Mucosa of descending colon (tissue), 3 donors: ENCODE measurements at places on chromosomes 7 and 10. TPM values are rescaled to one million over a fixed set of nuclear protein-coding genes. Genes with fewer than 3 reads are reported as not detected.
A peak's percentile ranks its signal among the peaks of the same experiment; 100 is the strongest.

CH25H gene
- 1.2 TPM for total RNA-seq

HSPA12A gene
- total RNA-seq: 8.8 TPM

- DNase-seq: peak; percentile 64
Measured at GRCh38 chr7:107850643-107851042, 40.3 kb upstream of the DLD start.

DNA sequence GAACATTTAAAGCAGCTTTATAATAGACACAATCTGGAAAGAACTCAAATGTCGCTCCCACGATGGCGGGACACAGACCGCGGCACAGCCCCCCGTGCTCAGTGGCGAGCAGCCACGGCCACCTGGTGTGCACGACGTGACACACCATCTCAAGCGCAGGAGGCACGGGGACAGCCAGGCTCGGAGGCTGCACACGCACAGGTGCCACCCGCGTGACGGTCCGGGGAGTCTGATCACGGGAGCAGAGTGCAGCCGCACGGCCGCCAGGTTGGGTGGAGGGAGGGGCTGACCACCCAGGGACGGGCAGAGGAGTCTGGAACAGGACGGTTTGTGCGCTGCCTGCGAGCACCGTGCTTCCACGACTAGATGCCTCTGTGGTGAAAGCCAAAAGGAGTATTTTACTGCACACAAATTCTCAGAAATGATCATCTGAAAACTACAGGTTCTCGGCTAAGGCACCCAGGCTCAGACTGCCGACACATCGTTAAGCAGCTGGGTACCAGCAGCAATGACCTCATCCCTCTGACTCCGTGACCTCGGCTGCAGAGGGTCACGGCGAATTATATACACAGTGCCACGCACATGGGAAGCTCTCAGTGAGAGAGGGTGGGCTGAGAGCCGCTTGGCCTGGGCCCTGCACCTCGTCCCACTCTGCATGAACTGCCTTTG is 7.5 kb upstream of the GPER1 start:
- no peak for DNase-seq

TMEM273 gene
- total RNA-seq: 4.8 TPM

ELAPOR2 gene
- 17.8 TPM for total RNA-seq

DNA sequence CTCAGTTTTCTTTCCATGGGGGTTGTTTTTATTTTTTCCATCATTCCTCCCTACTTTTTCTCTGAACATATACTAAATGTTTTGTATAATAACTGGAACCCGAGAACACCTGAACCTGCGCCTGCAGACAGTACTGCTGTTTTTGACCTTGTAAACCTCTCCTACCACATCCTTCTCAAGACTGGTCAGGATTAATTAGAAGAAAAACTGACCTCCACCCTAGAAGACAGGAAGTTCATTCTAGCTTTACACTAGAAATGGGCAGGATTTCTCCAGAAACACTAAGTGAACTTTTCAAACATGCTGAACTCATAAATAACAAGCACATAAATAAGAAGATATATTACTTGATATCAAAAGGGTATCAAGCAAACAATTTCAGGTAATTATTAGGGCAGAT is 751 bp upstream of the HYCC1 start:
- no peak for DNase-seq

DNA sequence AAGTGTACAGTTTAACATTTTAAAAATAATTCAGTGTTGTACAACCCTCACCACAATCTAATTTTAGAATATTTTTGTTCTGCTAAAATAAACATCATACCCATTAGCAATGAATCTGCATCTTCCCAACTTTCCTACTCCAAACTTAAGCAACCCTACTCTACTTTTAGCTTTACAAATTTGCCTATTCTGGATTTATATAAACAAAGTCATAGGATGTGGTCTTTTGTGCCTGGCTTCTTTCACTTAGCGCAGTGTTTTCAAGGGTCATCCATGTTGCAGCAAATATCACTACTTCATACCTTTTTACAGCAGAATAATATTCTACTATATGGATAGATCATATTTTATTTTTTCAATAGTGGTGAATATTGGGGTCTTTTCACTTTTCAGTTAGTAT is 18.9 kb downstream of the CALML3 start:
- DNase-seq: no peak

RADIL gene
- 7.4 TPM for total RNA-seq

GRCh38 chr7:73572767-73573186 is 5.6 kb downstream of the TBL2 start:
- peak; percentile 42 for DNase-seq

DNA sequence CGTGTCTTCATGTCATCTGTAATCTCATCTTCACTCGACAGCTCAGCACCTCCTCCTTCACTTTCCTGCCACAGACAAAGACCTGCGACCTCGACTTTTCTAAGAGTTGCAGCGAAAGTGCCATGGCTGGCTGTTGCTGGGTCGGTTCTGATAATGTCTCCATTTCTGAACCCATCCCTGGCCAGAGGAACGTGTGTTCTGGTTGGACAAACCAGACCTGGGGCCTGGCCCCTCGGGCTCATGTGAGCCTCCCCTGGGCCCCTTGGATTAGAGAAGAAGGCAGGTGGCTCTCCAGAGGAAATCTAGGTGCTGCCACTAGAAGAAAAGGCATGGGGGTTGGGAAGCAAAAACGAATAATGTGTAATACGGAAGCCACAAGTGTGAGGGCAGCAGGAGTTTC is 273.7 kb downstream of the GLRX3 start:
- DNase-seq: no peak

TMEM26 gene
- 1.2 TPM for total RNA-seq
